ENCODE measurements at places on chromosomes 4 and X.

DNA sequence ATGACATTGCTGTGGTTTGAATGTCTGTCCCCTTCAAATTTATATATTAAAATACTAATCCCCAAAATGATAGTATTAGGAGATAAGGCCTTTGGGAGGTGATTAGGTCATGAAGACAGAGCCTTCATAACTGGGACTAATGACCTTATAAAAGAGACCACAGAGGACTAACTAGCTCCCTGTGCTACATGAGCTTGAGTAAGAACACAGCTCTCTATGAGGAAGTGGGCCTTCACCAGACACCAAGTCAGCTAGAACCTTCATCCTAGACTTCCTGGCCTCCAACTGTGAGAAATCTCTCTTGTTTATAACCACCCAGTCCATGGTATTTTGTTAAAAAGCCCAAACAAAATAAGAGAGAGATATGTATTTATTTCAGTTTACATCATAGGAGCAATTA, 242.2 kb upstream of the CTSO start:
- no peak for DNase-seq

- no peak for DNase-seq
These were observed 552.6 kb downstream of the INPP4B start for GRCh38 chr4:142293536-142293935.

DNA sequence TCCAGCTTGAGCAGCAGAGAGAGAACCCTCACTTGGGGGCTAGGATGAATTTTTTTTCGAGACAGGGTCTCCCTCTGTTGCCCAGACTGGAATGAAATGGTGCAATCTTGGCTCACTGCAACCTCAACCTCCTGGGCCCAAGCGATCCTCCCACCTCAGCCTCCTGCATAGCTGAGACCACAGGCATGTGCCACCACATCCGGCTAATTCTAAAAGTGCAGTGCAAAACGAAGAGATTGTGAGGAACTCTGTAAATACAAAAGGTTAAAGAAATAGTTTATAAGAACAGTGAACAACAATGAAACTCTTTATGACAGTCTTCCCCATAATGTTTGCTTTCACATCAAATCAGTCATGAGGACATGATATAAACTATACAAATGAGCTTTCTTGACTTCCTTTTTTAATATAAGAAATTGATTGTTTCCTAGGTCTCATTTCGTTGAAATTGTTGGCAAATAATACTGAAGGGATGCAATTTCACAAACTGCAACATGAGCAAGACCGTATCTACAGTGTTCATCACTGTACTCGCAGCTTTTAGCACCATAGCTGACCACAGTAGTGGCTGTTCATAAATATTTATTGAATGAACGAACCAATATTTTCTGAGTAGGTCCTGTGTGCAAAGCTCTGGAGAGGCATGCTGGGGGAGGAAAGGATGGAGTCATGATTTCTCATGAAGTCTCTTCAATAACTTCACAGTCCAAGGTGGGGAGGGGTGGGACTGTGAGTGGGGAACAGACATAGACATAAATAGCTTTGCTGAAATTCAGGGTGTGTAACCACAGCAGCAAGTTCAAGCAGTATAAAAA, 116.1 kb downstream of the SHROOM3 start:
- no peak for DNase-seq

DNA sequence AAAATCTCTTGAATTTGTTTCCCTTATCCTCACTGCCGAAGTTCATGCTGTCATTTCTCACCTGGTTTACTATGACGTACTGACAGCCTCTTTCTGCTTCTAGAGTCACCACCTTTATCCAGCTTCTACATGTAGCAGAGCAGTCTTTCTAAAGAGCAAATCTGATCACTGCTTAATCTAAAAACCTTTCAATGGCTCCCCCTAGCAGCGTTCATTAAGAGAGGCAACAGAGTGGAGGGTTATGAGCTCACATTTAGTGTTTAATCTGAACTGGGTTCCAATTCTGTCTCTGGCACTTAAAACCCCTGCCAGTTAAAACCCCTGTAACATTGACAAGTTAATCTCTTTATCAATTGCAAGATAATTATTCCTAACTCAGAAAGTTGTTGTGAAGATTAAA, 4.4 kb downstream of the RBPJ start:
- no peak for DNase-seq

- DNase-seq, result no peak
These were observed 7.5 kb upstream of the SETD7 start for GRCh38 chr4:139563515-139563914.

DNA sequence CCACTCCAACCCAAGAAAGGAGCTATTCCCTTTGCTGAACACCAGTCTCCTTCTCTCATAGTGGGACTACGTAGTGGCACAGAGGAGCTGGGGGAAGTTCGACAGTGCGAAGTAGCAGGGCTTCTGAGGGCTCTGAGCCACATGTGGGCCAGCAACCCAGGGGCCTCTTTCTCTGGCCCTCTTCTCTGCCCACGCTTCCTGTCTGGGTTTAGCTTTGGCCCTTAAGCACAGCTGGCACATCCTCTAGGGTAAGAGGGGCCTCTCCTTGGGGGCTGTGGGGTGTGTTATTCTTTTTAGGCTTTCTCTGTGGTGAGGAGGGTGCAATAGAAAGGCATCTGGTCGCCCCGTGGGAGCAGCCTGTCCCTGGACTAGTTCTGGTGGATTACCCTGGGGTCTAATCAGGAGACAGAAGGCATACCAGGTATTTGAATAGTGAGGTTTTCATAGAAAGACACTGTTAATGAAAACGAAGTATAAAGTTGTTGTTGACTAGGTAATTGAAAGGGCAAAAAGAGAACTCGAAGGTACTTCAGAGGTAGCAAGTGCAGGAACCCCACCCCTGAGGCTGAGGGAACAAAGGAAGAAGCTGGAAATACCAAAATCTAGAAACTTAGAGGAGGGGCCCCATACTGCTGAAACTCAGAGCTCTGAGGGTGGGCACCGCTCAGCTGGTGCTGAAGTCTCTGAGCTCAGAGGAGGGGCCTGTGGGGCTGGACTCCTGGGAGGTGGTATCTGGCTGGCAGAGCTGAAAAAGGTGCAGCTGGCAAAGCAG, 151.9 kb upstream of the RPS6KA3 start:
- no peak for DNase-seq
